Activated B cell treated with CpG ODN at 0.5 μM for 24 hours (primary cell): ENCODE measurements at places on chromosomes 6 and 20. TPM values are rescaled to one million over a fixed set of nuclear protein-coding genes. Genes with fewer than 3 reads are reported as not detected.

GRCh38 chr6:40438246-40438887, 148.8 kb downstream of the LRFN2 start:
- no peak for DNase-seq

- DNase-seq: no peak
These were observed 385.9 kb upstream of the RUNX2 start for GRCh38 chr6:44942201-44942600.

DNA sequence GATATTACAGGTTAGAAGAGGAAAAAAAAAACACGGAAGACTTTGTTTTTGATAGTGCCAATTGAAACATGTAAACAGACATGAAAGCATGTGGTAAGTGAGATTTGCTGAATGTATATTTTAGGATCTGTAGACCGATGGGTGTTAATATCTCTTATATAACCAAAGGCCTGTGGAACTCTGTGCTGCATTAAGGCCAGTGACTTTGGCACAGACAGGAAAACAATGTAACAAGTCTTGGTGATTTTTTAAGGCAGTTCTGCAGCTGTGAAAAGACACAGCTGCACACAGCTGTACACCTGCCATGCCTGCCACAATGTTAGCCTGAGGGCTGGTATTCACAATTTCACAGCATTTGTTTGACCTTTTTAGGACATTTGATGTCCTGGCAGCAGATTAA, 6.1 kb downstream of the SOBP start:
- no peak for DNase-seq

DNA sequence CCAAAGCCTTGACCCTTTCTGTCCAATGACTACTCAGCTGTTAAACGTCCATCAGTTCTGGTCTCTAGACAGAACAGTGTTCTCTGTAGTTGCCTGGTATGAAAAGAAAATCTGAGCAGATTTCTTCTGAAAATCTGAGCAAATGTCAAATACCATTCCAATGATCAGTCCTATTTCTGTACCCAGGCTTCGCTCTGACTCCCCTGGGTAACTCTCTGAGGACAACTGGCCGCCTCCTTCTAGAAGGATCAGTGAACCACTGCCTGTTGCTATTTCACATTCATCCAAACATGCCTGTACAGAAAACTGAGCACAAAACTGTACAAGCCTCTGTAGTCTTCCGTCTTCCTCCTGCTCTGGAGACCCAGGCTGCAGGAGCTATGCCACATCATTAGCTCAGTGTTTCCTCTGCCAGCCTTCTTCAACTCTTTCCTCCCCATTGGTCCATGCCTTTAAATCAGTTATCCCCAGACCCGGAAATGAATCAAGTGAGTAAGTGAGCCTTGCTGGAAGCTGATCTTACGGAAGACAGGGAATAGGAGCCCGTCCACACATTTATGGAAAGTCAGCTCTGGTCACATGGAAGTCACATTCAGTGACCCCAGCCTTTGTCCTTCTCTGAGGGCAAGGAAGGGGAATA, 63.3 kb downstream of the DAAM2 start:
- no peak for DNase-seq

The ARFGEF3 gene
- total RNA-seq: 0.02 TPM in 2 replicates

- DNase-seq: no peak
These were observed 607.3 kb upstream of the CITED2 start for GRCh38 chr6:139981768-139982181.

DNA sequence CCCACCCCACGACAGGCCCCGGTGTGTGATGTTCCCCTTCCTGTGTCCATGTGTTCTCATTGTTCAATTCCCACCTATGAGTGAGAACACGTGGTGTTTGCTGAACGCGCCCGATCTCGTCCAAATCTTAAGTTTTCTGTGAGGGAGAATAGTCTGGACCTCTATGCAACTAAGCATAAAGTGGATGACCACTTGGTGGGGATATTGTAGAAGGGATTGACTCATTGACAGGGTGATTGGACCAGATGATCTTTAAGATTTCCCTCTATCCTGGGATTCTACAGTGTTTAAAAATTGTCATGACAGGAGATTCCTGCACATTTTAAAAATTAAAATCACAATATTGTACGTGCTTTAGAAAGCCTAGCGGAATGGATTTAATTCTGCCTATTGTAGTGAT, 141.3 kb downstream of the TRMT11 start:
- no peak for DNase-seq

The OPRL1 gene
- total RNA-seq: 1.3 and 1.4 TPM in 2 replicates

The LRP11 gene
- 0.29 TPM in 2 replicates for total RNA-seq

The LAMP5 gene
- 0.29 and 0.42 TPM in 2 replicates for total RNA-seq

GRCh38 chr6:158825951-158826306, 6.8 kb upstream of the EZR start:
- DNase-seq: no peak

DNA sequence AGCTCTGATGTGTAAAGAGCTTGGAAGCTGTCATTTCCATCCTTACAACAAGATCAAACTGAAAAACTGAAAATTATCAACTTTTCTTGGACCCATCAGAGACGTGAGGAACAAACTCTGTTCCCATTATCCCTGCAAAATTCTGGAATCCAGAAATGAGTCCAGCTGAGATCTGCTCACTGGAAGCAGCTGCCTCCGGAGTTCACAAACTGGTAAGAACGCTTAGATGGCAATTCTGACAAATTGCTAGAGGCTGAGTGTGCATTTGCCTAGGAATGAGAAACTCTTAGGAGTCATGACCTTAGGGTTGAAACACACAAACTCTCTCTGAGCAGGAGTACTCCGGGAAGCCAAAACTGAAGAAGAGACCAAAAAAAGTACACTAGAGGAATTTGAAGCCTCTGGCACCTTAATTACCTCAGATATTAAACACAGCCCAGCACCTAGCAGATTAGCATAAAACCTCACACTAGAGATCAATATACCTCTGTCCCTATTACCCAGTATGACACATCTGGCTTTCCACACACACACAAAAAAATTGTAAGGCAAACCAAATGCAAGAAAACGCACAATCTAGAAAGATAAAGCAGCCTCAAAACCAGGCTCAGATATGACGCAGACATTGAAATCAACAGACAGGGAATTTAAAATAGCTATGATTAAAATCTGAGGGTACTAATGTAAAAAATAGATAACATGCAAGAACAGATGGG, 233.5 kb upstream of the SGK1 start:
- no peak for DNase-seq

The AIF1 gene
- total RNA-seq: 1.4 and 2.0 TPM in 2 replicates

- no peak for DNase-seq
These were observed 303.1 kb downstream of the HAO1 start for GRCh38 chr20:7637184-7637583.

GRCh38 chr20:53917145-53918019, 153.0 kb downstream of the BCAS1 start:
- DNase-seq: no peak

DNA sequence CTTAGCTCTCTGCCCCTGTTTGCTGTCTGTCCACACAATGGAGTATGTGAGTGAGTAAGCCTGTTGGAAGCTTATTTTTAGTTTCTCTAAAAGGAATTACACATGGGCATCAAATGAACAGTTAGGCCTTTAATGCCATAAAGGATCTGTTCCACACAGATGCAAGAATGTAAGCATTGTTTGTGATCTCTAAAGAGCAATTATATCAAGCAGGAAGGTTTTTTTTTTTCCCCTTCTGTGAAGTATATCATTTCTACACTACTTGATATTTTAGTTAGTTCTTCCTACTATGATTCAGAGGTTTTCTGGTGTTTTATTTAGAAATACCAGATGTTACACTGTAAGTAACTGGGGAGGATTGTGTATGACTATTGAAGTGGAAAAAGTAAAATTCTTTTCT, 627.5 kb downstream of the COL12A1 start:
- DNase-seq: no peak

DNA sequence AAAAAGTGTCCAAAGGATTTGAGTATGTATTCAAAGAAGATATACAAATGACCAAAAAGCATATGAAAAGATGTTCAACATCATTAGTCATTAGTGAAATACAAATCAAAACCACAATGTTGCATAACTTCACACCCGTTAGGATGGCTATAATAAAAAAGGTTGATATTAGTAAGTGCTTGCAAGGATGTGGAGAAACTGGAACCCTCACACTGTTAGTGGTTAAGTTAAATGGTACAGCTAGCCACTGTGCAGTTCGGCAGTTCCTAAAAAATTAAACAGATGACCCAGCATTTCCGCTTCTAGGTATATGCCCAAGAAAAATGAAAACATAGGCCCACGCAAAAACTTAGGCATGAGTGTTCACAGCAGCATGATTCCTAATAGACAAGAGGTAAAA, 38.6 kb downstream of the IBTK start:
- DNase-seq: no peak

DNA sequence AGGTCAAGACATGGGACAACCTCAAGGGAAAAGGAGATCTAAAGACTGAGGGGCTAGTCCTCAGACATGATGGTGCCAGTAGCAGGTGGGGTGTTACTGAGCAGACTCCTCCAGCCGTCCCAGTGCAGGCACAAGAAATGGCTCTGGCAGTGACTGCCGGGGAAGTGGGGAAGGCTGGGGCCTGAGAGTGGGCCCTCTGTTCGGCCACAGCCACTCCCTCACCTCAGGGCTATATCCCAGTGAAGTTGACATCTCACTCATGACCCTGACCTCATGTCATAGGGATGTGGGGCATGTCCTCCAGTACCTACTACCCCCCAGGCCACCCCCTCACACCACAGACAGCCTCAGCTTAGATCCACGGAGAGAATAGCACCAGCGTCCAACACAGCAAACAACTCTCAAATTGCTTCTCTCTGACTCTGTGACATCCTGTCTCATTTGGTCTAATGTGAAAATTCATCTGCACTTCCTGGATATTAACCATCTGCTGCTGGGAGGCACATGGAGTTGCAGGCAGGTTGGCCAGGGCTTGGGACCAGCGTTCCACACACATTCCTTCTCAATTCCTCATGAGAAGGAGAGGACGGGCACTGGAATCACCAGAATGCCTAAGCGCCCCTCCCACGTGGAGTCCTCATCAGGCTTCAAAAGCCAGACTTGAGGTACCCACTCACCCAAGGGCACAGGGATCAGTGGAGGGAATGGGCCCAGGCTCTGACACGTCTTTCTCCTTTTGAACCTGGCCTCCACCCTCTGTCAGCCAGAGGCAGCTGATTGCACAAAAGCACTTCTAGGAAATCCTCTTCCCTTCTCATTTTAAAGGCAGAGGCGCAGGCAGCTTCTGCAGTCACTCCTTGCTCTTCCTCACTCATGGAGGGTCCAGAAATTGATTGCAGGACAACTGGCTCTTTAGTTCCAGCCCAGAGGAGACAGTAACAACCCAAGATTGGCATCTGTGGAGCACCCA, 163.6 kb upstream of the CST7 start:
- DNase-seq: no peak

The GCM1 gene
- 0.29 and 0.34 TPM in 2 replicates for total RNA-seq

DNA sequence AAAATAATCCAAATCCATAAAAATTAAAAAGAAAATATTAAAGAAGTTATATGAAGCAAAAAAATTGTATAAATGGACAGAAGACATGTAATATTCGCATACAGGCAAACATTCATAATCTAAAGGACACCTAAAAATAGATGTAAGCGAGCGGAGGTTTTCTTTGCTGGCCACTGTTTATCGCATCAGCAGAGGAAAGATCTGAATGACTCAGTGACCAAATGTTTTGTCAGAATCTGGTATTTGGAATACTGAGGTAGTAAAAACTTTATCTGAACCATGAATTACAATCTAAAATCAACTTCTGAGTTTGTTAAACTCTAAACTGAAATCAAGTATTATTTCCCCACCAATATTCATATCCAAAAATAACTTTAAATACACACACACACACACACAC, 7.8 kb downstream of the TSPYL4 start:
- no peak for DNase-seq

DNA sequence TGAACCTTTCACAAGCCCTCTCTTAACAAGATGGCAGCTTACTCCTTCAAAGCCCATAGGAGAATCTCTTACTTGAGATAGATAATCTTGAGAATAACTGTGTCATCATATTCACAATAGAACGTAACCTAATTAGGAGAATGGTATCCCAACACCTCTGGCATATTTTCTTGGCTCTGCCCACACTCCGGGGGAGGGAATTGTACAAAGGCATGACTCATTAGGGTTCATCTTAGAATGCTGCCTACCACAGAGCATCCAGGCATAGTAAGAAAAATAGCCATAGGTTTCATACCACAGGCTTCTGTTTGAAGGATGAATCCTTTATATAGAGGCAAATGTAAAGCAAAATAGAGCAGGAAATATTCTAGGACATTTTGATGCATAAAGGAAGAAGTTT, 1100.6 kb upstream of the CITED2 start:
- no peak for DNase-seq

The POM121L2 gene
- not detected in 2 replicates for total RNA-seq

GRCh38 chr6:134315974-134316441, 1.9 kb downstream of the SGK1 start:
- DNase-seq: no peak

- DNase-seq: no peak
These were observed 96.1 kb downstream of the FOXO3 start for GRCh38 chr6:108656836-108657235.

- DNase-seq: no peak
These were observed 104.5 kb downstream of the ADAT2 start for GRCh38 chr6:143346004-143346403.

DNA sequence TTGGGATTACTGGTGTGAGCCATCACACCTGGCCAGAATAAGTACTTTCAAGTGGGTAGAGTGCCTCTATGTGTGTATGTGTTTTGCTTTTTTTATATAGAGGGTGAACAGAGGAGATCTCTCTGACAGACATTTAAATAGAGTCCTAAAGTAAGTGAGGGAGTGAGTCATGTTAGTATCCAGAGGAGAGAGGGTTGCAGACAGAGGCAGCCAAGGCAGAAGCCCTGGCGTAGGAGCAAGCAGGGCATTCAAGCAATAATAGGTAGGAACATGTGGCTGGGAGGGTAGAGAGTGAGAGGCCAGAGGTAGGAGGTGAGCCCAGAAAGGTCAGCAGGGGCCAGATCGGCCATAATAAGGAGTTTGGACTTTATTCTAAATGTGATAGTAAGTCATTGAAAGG, 48.9 kb downstream of the PHF20 start:
- no peak for DNase-seq

The CPXM1 gene
- 8.5 and 9.8 TPM in 2 replicates for total RNA-seq

GRCh38 chr6:17511084-17511483, 89.0 kb upstream of the FAM8A1 start:
- no peak for DNase-seq

The SEL1L2 gene
- total RNA-seq: not detected in 2 replicates

The ME1 gene
- not detected in 2 replicates for total RNA-seq

The SSTR4 gene
- total RNA-seq: not detected in 2 replicates

GRCh38 chr6:18976966-18977365, 589.8 kb downstream of the RNF144B start:
- DNase-seq: no peak

GRCh38 chr6:158567152-158567551, 7.3 kb downstream of the TMEM181 start:
- DNase-seq: no peak

DNA sequence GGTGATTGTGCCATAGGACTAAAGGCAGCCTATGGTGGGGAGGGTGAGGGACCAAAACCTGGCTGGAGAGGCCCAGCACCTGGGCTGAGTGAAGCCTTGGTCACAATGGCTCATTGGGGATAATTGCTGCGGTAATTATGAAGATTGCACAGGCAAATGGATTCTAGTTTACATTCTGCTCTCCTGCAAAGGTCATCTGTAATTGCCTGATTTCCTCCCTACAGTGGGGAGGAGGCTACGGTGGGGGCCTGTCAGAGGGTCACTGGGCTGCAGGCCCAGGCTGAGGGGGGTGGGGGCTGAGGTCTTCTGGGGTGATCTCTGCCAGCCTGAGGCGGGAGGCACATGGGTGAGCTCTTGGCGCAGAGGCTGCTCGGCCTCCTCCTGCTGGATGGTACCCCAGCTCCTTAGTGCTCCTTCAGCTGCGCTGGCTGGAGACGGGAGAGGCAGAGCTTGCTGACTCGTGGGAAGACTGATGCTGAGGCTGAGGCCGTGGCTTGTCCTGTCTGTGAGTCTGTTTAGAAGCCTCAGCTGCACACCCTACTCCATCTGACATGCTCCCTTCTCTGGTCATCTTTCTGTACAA, 30.3 kb downstream of the PACSIN1 start:
- DNase-seq: no peak
